ENCODE measurements at places on chromosomes 13 and 19.

DNA sequence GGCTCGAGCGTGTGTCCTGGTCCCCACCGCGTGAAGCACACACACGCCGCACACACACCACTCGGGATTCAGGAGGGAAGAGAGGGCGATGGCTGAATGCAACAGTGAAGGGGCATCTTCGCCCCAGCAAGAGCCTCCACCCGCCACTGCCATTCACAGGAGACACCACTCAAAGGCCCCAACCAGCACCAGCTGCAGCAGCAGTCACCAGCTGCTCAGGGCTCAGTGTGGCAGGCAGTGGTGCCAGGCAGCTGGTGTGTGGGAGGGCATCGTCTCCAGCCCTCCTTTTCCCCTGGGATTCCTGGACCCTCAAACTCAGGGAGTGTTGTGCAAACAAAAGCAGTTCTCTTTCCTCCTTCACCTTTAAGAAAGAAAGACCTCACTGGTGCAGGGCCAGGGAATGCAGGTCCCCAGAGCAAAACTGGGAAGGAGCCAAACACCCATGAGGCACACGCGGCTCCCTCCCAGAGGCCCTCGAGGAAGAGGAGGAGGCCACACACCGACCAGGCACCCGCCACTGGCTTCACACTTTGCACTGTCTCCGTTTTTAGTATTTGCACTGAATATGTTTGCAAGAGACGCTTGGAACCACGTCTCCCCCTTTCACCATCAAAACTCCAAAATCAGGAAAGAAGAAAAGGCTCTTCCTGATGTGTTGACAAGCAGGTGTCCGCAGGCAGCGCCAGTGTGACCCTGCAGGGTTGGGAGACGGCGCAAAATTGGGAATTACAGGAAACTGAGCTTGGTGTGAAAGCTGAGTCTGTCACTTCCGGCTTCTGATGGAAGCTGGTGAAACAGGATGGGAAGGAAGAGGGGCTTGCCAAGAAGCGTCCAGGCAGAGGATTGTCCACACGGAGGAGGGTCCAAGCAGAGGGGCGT is 26.4 kb upstream of the F7 start:
- no peak for DNase-seq

GRCh38 chr13:104967836-104968630 is 1567.4 kb downstream of the EFNB2 start:
- no peak for DNase-seq

GRCh38 chr13:24985896-24986295 is 110.0 kb upstream of the PABPC3 start:
- no peak for DNase-seq

GRCh38 chr19:3554254-3555083 is 2.9 kb downstream of the MFSD12 start:
- DNase-seq: no peak
